ENCODE measurements at places on chromosomes 1 and 21. TPM values are rescaled to one million over a fixed set of nuclear protein-coding genes. Genes with fewer than 3 reads are reported as not detected.

DNA sequence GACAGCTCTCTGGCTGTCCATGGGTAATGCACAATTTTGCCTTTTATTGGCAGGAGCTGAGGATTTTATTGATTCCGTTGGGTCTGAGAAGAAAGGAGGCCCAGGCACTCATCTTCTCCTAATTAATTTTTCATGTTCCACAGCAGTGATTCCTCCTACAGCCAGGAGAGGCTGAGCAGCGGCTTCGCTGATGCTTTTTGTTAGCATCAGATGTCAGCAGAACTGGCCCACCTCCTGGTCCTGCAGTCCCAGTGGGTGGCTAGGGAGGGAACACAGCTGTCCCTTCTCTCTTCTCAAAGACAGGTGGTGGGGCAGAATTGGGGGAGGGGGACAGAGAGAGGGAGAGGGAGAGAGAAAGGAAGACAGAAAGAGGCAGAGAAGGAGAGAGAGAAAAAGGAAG, 5.7 kb downstream of the MT1HL1 start:
- DNase-seq, result no peak

GRCh38 chr1:178057912-178058534, 35.9 kb upstream of the RASAL2 start:
- peak; percentile 58 for DNase-seq

DNA sequence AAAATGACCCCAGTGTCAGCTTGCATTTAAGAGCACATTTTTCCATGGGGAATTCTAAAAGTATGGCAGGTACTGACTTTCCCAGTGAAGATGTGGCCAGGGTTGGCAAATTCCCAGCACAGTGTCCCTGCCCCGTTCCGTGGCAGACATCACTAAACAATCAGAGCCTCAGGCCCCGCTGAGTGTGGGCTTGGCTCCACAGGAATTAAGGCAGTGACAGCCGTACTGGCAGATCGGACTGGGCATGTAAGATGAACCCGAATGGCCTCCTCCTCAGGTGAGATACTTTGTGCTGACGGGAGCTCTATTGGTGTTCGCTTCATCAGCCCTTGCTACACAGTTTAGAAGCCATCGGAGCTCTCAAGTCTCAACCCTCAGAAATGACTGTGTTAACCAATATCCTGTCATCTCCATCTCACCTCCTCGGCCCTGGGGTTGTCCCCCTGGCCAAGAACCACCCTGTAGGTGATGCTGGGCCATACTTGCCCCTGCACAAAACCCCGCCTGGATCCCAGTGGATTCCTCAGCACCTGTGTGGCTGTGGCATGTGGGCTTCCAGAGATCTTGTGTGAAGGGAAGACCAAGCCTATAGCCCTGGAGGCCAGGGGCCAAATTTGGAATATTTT, 29.0 kb upstream of the ABCG1 start:
- no peak for DNase-seq

DNA sequence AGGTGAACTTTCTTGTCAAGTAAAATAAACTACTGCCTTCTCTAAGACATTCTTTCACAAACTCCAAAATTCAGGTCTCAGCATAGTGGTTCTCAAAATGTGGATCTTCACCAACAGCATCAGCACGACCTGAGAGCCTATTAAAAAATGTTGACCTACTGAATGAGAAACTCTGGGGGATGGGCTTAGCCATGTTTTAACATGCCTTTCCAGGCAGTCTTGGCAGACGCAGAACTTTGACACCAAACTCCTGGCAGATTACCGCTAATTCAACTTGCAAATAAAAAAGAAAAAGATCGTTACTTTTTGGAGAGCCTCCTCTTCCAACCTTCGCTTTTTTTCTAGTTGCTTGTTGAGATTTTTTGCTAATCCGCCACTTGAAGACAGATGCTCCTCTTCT, 35.1 kb downstream of the ARHGAP29 start:
- no peak for DNase-seq

DNA sequence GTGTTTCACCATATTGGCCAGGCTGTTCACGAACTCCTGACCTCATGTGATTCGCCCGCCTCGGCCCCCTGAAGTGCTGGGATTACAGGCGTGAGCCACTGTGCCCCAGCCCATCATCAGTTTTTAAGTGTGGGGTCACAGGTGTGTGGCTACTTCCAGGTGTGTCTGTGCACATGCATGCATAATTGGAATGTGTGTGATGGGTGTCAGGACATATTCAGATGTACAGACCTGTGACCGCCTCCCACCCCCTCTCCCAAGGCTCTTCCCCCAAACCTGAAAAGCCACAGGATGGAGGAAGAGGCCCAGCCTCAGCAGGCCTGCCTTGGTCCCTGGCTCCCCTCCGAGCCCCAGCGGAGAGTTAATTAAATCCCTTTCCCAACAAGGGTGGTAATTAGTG, 37.3 kb upstream of the CSF3R start:
- DNase-seq, result no peak

DNA sequence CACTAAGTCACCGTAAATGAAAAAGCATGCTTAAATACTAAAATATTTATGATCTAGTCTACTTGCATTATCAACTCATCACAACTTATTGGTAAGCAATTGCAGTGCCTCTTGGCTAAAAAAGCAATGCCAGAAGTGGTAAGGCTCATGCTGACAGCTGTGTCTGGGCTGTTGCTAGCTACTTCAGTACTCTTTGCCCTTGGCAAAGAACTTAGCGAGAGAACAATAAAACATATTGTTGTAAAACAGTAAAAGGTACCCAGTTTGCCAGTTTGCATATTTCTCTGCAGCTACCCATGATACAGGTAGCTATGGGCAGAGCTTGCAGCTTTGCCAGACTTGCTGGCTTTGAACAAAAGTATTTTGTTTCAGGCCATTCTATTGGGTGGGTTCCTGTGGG, 73.1 kb downstream of the ATP6V1G3 start:
- DNase-seq, result no peak

DNA sequence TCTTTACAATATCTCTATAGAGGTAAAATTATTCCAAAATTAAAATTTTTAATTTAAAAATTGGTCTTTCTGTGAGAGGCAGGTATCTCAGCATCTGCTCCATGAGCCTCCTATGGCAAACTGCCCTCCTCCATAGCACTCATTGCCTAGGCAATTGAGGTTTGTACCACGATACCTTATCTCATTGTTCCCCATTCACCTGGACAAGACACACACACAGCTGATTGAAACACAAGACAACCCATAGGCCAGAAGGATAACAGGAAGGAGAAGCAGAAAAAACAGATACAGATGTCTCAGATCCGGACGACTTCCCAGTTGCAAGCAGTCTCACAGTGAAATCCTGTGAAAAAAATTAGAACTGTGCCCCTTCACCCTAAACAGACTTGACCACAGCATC, 24.3 kb downstream of the RHBDL2 start:
- DNase-seq, result no peak

DNA sequence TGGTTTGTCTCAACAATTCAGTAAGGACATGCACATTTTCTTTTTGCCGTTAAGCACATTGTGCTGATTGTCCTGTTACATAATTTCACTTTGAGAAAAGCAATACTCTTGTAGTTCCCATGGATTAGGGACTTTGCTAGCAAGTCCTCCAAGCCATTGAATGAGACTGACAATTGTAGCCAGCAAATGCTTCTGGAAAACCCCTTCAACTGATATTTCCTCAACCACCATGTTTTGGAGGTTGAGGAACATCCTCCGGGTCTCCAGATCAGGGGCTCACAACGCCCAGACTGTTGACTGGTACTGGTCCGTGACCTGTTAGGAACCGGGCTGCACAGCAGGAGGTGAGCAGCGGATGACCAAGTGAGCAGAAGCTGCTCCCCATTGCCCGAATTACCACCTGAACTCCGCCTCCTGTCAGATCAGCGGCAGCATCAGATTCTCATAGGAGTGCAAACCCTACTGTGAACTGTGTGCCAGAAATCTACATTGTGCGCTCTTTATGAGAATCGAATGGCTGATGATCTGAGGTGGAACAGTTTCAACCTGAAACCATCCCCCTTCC, 24.1 kb downstream of the ACTN2 start:
- no peak for DNase-seq

The LRRC8D gene
- total RNA-seq, result 30.9 TPM
